NCI-H1694 (cell line): ENCODE measurements at places on chromosomes 6 and 20.

GRCh38 chr6:41430875-41431274 lies 95.5 kb downstream of the NCR2 start:
- no peak for DNase-seq

- DNase-seq: no peak
Observed at GRCh38 chr6:138431256-138432062, 27.4 kb downstream of the HEBP2 start.

- no peak for DNase-seq
Observed at GRCh38 chr6:35363293-35363750, 21.0 kb downstream of the PPARD start.

GRCh38 chr6:1535295-1535694 lies 74.4 kb upstream of the FOXC1 start:
- DNase-seq: no peak

DNA sequence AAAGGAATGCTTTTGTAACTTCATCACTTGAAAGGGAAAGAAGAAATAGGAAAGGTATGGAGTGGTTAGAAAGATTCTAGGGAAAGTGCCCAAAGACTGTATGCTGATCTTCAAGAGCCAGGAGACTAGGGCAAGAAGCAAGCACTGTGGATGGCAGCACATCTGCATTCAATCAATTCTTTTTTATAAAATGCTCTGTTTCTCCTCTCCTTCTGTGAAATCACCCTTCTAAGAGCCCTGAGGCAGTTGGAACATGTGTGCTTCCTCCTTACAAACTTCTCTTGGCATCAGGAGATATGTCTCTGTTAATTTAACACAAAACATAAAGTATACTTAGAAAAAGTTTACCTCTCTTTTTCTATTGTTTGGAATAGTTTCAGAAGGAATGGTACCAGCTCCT lies 1162.2 kb upstream of the GJE1 start:
- DNase-seq: no peak

DNA sequence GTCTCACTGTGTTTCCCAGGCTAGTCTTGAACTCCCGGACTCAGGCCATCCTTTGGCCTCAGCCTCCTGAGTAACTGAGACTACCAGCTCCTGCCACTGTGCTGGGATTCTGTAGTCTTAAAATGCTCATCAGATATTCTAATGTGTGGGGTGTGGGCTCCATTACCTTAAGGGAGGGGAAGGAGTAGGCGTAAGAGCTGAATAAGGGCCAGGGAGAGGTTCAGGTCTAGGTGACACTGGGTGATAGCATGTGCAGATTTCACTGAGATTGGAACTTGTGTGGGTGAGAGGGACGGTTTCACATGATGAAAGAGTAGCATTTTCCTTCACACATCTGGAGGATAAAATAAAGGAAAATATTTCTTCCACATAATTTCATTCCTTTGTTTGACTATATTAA lies 8.5 kb downstream of the AKAP12 start:
- DNase-seq: no peak

DNA sequence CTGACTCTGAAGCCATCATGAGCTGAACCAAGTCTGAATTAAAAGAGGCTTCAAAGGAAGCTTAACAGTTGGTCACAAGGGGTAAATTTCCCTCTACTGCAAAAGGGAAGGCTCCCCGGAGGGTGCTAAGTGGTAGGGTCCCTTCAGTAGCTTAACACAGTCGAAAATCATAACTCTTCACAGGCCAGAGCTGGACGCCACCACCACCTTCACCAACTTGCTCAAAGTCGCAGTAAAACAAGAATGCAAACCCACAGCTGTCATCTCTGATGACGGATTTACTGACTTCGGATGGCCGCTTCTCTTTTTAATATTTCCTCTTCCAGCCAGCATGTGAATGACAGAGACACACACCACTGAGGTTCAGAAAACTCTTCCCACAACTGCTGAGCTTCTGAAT lies 144.7 kb upstream of the FBXL4 start:
- DNase-seq: no peak

DNA sequence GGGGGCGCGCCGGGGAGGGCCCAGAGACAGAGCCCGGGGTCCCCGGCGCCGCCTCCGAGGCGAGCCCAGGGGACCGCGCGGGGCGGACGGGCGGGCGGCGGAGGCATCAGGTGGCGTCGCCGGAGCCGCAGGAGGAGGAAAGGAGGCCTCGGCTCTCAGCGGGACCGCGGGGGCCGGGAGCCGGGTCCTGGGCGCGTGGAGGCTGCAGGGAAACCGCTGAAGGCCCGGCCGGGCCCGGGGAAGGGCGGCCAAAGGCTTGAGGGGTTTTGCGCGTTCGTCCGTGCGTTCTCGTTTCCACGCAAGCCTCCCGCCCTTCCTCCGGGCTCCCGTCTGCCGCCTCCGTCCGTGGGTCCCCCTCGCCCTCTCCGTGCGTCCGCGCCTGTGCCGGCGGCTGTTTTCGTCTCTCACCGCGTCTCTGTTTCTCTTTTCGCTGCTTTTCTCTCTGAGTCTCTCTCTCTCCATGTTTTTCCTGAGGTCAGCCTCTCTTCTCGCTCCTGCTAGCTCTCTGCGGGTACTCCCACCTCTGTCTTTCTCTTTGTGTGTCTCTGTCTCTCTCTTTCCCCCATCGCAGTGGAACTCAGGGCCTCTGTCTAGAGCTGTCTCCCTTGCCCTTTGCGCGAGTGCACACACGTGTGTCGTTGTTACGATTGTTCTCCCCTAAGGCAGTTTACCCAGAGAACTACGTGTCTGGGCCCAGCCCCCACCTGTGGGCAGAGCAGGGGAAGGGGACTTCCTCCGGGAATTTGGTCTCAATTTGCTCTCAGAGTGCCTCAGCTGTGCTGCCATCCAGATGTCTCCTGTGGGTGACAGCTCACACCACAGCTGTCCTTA lies 2.1 kb downstream of the IRF4 start:
- no peak for DNase-seq

DNA sequence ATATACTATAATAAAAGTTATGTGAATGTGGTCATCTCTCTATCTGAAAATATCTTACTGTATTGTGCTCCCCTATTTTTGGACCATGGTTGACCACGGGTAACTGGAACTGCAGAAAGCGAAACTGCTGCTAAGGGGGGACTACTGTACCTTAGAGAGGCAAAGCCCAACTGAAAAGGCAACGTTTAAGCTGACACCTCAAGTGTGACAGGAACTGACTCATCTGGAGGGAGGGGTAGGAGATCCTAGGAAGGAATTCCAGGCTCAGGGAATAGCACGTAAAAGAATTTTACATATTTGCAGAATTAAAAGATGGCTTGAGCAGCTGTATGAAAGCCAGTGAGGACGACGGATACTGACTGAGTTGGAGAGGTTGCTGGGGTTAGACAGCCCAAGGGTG lies 34.8 kb downstream of the ELOVL2 start:
- no peak for DNase-seq
